ENCODE measurements at places on chromosomes 3 and 15.

DNA sequence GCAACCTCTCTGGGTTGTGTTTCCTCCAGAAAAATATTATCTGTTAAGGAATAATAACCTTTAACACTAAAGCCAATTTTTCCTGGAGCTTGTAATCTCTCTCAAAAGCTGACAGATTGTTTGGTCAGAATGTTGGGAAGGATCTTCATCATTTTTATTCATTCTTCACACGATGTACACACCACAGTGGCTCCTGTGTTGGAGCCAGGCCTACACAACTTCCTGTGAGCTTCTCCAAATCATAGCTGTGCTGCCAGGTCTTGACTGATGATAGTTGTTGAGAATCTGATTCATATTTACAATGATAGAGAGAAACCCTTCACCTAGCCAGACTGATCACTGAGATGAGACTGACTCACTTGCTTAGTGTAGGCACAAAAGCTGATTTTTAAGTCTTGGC lies 151.0 kb upstream of the ROBO2 start:
- DNase-seq: no peak

GRCh38 chr15:76161153-76162035 lies 101.6 kb downstream of the TMEM266 start:
- DNase-seq: no peak

DNA sequence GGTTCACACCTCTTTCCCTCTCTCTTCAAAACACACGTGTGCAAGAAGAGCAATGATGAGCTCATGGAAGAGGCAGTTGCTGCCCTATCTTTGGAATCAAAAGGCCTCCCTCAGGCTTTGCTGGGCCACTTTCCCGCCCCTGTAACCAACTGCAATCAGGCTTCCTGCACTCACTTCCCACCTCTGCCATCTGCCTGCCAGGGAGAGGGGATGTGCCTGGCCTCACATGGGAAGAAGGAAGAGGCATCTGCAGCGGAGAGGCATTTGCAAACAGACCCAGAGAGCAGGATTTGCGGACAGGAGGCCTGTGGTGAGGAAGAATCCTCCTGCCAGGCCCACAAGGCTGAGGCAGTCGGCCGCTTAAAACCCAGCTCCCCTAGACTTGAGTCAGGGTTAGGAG lies 175.6 kb upstream of the ATP10A start:
- no peak for DNase-seq

DNA sequence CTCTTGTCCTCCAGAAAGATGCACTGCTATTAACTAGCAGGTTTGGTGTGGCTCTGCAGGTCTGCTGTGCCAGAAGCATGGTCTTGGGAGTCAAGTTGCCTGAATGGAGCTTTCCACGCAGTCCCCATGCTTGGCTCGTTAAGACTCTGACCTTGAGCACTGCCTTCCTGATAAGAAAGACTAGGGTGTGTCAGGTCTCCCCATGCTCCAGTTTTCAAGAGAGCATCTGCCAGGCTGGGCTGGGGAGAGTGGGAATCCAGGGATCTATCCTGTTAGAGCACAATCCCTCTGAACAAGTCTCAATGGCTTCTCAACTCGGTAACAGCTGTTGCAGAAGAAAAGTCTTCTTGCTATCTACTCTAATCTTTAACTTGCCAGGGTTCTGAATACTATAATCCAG lies 98.2 kb downstream of the TJP1 start:
- DNase-seq: no peak

GRCh38 chr3:47414161-47414564 lies 33.3 kb downstream of the PTPN23 start:
- no peak for DNase-seq

DNA sequence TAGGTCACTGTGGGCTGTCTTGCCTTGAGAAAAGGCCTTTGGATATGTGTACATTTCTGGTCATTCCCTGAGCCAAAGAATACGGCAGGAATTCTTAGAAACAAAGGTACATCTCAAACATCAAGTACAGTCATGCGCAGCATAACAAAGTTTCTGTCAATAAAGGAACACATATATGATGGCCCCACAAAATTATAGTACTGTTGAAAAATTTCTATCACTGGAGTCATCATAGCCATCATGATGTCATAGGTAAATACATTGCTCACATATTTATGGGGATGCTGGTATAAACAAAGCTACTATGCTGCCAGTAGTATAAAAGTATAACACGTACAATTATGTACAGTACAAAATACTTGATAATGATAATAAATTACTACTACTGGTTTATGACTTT lies 38.9 kb upstream of the NECTIN3 start:
- DNase-seq: no peak

GRCh38 chr3:178236555-178237277 lies 299.5 kb upstream of the KCNMB2 start:
- no peak for DNase-seq

- no peak for DNase-seq
Observed at GRCh38 chr3:16803019-16803418, 81.7 kb upstream of the PLCL2 start.

GRCh38 chr3:175391601-175392000 lies 532.5 kb downstream of the NAALADL2 start:
- DNase-seq: no peak

DNA sequence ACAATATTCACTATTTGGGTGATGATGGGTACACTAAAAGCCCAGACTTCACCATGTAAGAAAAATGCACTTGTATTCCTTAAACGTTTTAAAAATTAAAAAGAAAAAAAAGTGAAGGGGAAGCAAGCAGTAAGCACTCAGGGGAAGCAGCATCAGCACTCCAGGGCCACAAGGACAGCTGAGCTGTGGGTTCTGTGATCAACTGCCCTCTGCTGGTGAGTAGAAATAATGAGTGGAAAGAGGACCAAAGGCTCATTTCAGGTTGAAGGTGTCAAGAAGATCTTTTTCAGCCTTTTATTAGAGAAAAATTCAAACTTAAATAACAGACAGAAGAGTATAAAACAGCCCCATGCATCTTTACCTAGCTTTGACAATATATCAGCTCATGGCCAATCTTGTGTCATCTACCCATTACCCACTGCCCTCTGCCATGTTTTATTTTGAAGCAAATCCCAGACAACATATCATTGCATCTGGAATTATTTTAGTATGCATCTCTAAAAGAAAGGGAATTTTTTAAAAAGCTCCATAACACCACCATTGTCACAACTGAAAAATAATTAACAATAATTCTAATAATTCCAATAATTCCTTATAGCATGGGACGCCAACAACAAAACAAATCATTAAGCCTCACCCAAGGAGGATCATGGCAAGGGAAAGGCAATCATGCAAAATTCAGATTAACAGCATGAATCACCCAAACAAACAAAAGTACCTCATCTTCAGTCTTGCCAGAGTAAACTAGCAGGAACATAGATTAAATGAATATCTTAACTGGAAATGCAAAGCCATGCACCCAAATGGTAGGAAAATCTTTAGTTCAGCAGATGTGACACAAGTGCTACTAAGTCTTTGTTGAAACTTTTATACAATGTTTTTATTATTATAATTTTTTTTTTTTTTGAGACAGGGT lies 42.5 kb downstream of the TAMM41 start:
- DNase-seq: no peak

DNA sequence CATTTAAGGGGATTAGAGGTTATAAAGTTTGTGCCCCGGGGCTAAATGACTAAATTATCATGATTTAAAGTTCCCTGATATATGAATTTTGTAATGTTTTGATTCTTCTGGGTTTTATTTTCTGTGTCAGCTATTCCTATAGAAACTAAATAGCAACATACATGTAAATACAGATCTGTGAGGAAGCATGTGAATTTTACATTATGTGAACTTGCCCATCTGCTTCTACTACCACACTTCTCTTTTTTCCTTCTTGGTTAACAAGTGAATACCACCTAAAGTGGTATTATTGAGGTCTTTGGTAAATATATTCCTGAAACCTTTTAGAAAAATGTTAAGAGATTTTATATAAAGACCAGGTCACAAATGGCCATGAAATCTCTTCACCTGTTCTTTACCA lies 29.3 kb downstream of the SLMAP start:
- DNase-seq: no peak

Data from activated T-cell treated with anti-CD3 and anti-CD28 coated beads for 48 hours (primary cell).